ENCODE measurements at places on chromosomes 4 and X.

DNA sequence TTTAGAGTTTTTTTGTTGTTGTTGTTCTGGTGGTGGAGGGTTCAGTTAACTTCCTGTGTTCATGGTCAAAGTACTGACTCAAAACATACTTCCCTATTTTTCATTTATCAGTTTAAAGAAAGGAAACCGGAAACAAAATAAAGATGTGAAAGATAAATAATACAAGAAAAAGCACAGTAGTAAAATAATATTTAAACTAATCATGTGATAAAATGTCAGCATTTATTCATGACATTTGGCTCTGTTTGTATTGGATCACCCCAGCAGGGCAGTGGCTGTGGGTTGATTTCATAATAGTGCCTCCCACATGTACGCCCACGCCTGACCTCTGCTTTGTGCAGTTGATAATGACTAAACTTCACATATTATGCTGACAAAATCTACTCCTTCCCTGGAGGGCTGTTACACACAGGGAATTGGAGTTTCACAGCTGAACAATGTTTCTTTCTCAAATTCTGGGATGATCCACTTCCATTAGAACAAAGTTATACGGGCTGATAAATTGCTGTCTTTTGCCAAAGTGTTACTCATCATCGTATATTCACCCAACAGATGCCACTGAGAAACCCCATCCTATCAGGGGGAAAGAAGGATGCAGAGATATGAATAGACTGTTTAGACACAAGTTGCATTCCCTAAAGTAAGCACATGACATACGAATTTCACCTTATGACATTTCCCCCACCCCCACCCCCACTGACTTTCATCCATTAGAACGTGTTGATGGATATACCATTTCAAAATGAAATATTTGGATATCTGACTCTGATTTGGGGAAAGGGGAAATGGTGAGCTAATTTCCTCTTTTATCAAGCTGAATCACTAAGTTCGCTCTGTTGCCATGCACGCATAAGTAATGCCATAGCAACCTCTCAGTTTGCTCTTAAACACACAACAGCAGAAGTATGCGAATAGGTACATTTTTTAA, 48.3 kb downstream of the AMELX start:
- no peak for DNase-seq

DNA sequence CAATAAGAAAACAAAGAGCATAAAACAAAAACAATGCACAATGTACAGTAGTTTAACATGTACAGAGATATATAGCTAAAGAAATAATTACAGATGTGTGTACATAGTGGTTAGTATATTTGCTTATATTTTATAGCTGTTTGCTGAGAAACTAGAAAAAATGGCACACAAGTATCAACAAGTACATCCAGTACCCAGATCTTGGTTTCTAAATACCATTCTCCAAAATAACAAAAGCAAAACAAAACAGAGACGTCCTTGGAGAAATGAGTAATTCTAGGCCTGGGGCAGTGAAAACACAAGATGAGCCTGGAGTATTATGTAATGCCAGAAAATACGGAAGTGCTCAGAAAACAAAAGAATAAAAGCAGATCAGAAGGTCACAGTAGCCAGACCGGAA, 189.6 kb downstream of the TMEM47 start:
- DNase-seq: no peak

DNA sequence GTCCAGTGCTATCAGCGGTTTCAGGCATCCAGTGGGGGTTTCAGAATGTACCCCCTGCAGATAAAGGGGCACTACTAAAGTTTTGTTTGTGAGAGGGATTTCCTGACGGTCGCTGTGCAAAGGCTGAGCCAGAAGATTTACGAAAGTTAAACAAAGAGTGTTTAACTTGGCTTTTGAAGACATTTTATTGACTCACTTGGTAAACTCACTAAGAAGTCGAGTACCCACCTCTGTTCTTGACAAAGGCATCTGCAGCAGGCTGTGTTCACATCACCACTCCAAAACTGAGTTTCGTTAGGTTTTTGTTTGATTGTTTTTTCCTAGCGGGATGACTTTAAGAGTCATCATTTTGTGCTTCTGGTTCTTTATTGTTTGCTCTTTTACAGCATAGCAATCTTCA, 143.9 kb upstream of the TBL1X start:
- DNase-seq: no peak

GRCh38 chr4:103786014-103786413, 66.2 kb upstream of the TACR3 start:
- DNase-seq: no peak

GRCh38 chr4:119000400-119000799, 111.7 kb downstream of the SYNPO2 start:
- no peak for DNase-seq

GRCh38 chr4:26206339-26206738, 114.5 kb upstream of the RBPJ start:
- DNase-seq: peak; percentile 24

- no peak for DNase-seq
Observed at GRCh38 chr4:114780205-114780604, 181.6 kb downstream of the UGT8 start.

GRCh38 chr4:152778656-152779512, 646 bp downstream of the TIGD4 start:
- DNase-seq: peak; percentile 42

- DNase-seq: no peak
Observed at GRCh38 chr4:173242466-173243250, 74.0 kb downstream of the GALNT7 start.

DNA sequence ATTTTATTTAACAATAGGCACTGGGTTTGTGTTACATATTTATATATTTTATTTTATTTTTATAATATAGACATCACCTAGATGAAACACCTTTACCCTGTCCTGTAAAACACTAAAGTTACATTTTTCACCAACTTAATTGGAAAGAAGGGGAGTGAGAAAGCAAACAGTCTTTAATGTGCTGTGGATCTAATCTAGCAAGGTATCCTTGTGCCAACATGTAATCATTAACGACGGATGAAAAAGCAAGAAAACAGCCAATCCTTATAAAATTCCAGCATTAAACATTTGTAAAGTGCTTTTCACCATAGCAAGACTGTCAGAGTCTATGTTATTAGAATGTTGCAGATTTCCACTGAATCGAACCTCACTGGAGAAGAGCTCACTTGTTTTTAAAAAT, 92.7 kb downstream of the HHIP start:
- no peak for DNase-seq

- DNase-seq: no peak
Observed at GRCh38 chr4:94856030-94856429, 98.3 kb downstream of the BMPR1B start.

GRCh38 chrX:150767475-150768131, 74.4 kb downstream of the MTMR1 start:
- DNase-seq: no peak

GRCh38 chrX:149208307-149208706, 296.8 kb downstream of the IDS start:
- DNase-seq: no peak

GRCh38 chrX:137742846-137743245, 176.9 kb downstream of the ZIC3 start:
- no peak for DNase-seq

- DNase-seq: no peak
Observed at GRCh38 chr4:126661194-126661593, 971.6 kb upstream of the INTU start.

DNA sequence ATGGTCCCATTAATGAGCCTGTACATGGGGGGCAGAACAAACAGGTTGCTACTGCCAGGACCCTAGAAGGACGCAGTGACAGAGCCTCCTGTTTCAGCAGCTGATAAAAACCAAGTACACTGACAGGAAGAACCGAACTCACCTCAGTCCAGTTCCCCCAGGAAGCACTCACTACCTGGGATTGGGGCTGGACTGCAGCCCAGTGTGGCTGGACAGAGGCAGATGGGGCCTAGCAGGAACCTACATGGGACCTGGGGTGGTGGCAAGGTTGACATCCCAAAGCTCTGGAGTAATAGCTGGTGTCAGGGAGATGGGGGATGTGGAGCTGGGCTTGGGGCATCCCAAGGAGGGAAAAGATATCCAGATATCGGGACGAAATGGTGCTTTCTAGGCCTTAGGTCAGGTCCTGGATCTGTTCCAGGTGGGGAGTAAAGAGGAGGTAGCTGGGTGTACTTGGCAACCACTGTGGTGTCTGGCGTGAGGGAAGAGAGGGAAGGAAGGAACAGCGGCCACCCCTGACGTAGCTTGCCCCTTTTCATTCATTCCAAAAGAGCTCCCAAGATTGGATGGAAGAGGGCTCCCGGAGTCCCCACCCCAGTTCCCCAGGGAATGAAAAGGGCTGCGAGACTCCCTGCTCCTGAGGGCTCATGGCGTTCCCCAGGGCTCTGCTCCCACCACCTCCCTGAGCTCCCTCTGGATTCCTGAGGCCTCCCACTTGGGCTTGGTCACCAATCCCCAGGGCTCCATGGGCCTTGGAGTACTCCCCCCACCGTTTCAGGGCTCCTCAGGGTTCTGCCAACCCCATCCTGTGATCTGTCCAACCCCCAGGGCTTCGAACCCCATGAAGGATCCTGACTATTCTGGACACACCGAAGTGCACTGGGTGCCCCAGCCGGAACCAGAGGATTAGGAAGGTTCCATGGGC, 4.5 kb downstream of the EMD start:
- DNase-seq: no peak

DNA sequence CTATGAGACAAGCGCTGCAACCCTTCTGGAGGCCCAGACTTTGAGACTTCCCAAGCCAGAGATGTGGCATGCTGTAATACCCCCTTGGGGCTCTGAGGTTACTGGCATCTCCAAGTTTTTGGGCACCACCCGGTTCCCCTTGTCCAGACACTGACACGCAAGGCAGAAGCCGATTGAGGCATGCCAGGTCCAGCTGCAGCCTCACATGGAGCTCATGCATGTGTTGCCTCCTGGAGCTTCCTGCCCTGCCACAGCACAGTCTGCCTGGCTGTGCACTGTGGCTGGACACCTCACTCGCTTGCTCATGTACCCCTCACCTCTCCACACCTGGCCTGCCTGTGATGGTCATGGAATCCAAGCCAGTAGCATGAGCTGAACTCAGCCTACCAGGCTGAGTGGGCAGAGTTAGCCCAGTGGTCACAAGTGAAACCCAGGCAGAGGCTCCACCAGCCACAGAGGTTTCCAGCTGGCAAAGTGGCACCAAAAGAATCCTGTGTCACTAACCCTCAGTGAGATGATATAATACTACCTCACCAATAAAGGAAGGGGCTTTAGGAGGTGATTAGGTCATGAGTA, 789.2 kb upstream of the INTU start:
- no peak for DNase-seq

DNA sequence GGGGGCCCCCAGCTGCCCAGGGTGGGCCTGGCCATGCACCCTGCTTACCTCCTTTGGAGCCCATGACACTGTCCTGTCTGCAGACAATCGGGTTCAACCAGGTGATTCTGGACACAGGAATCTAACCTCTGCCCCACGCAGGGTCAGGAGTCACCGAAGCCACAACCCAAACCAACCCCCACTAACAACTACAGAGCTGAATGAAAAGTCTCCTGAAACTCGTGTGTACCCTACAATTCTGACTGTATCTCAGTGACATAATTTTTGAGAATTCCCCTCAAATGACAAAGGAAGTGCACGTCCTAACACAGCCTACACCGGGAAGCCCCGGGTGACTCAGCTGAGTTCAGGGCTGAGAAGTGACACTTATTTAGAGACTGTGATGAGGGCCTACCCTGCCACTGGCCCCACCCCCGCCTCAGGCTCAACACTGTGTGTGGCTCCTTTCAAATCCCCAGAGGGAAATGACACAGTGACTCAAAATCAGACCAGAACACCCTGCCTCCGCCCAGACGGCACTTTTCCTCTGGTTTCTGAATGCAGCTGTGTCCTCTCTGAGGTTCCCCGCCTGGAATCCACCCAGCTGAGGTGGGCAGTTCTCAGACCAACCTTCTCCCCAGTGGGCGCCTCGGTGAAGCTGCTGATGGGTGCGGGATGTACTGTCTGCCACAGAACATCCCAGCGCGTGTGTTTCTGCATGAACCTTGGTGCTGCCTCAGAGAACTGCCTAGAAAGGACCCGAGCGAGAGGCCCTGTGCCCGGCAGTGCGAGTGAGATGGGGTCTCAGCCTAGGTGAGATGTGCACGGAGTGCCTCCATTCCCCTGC, 9.9 kb downstream of the TNIP2 start:
- DNase-seq: no peak

DNA sequence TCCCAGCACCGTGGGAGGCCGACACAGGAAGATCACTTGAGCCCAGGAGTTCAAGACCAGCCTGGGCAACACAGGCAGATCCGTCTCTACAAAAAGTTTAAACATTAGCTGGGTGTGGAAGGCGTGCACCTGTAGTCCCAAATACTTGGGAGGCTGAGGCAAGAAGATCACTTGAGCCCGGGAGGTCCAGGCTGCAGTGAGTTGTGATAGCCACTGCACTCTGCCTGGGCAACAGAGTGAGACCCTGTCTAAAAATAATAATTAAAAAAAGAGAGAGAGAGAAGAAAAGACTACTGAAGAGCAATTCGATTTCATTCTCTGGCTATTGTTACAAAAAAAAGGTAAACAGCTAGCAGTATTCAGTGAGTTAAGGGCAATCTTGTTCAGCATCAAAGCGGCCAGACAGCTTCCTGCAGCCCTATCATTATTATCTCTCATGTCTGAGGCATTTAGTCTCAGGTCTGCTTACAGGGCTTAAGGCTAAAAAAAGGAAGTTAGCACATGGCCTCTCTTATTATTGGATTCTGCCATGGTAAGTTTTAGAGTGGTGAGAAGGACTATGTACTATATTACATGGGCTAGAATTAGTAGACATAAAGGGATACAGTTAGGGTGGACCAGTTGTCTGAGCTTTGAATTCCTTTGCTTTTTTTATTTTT, 37.9 kb downstream of the ARHGEF6 start:
- no peak for DNase-seq

- no peak for DNase-seq
Observed at GRCh38 chr4:63529581-63530337, 879.5 kb downstream of the TECRL start.

DNA sequence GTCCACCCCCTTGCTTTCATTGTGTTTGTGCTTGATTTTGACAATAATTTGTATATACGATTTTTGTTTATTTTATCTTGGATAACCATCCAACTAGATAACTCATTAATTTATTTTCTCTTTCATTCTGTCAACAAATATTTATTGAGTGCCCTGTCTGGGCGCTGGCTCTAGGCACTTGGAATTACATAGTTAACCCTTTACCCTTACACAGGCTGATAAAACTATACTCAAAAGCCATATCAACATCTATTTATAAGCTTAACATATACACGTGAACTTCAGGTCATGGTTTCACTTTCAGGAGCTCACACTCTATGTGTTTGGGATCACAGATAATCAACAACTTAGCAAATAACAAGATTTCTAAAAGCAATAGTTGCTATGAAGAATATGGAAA, 226.3 kb upstream of the PPARGC1A start:
- DNase-seq: no peak

DNA sequence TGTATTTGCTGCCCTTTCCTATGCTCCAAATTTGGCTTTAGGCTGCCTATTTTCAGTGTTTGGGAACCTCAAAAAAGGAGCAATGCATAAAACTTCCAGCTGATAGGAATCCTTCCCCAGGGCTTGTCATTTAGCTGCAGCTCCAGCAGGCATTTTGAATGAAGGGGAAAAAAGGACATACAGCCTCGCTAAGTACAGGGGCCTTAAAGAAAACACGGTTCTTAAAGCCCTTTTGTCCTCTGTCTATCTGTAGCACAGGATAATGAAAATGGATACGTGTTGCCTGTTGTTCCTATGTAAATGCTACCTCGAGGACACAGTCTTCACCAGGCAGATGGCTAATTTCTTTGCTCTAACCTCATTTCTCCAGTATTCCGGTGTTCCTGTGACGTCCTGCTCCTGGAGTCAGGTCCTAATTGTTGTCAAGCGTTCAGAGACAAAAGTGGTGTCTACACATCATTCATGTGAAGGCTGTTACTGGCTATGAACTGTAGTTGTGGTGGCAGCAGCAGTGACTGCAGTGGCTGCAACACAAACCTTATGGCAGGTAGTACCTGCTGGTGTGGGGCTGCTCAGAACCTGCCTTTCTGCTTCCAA, 117.4 kb downstream of the MGST2 start:
- DNase-seq: no peak

All from putamen (tissue), 1 donor.